ENCODE measurements at places on chromosomes 1 and 21. TPM values are rescaled to one million over a fixed set of nuclear protein-coding genes. Genes with fewer than 3 reads are reported as not detected.

- DNase-seq, result no peak
Measured at GRCh38 chr21:26374817-26375216, 198.3 kb downstream of the CYYR1 start.

DNA sequence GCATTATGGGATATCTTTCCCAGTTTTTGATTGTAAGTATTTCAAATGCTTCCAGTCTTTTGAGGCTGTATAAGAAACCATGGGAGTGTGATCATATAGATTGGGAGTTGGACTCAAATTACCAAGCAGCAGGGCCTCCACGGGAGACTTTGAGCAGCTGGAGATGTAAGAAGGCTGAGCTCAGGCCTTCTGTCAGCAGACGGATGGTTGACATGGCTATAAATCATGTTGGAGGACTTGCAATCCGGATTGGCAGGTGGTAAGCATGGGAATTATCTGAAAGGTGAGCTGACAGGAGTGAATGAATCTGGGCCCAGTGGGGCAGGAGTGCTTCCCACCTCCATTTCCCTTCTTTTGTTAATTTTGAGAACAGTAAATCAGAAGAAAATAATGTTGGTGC, 83.2 kb upstream of the PPM1J start:
- DNase-seq, result no peak

EXTL2 gene
- 24.3 TPM for total RNA-seq

UCK2 gene
- total RNA-seq, result 70.2 TPM

Measured in endodermal cell (in vitro differentiated cells).